HuH-7.5 (cell line): ENCODE measurements at places on chromosomes 3 and 15.

DNA sequence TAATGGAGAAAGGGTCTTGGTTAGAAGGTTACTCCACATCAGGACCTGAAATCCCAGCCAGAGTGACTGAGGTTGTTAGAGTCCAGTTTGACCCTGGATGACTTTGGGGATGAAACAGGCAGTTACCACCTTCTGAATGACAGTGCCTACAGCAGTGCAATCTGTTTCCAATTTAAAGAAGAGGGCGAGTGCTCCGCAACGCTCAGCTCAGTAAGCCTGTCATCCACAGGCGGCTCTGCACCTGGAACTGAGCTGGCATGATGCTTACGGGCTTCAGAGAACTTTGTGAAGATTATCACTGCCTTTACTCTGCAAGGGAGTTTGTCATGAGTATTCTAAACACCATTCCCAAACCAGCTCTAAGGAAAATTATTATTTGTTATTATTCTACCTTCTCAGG, 127.7 kb upstream of the SLC24A5 start:
- DNase-seq = no peak

DNA sequence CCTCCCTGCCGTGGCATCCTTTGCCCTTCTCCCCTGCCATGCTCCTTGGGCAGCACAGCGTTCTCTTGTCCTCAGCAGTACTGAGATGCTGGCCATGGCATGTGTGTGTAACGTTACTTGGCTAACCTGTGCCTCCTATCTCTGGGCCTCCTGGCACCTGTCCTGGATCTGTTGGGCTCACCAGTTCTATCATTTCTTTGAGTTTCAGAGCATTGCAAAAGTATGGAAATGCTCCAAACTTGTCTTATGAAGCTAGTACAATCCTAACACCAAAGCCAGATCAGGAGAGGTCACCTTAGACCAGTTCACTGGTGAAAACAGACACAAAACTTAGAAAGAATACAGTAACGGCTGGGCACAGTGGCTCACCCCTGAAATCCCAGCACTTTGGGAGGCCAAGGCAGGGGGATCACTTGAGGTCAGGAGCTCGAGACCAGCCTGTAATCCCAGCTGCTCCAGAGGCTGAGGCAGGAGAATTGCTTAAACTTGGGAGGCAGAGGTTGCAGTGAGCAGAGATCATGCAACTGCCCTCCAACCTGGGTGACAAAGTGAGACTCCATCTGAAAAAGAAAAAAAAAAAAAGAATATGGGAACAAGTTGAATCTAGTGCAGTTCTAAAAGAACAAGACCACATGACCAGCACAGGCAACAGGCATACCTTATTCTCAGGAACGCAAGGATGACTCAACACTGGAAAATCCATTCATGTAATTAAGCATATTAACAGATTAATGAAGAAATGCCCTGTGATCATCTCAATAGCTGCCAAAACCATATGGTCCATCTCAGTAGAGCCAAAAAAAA, 62.4 kb upstream of the TRPM1 start:
- no peak for DNase-seq

- no peak for DNase-seq
These were observed 62.4 kb downstream of the C3orf80 start for GRCh38 chr3:160287666-160288065.

DNA sequence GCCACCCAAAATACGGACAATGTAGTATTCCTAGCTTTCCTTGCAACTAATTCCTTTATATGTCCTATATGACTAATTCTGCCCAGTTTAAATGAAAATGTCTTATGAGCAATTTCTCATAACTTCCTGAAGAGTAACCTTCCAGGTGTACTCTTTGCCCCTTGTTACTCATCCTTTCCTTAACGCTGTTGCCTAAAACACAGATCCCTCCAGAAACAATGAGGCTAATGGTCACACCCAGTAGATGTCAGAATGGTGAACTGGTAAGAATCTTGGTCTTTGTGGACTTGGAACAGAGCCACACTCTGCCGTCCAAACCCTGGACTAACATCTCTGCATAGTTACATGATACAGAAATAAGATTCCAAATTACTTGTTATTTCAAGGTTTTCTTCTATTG, 497.9 kb downstream of the IGSF11 start:
- DNase-seq = no peak

- no peak for DNase-seq
These were observed 103.1 kb upstream of the MRPL3 start for GRCh38 chr3:131605916-131606315.

DNA sequence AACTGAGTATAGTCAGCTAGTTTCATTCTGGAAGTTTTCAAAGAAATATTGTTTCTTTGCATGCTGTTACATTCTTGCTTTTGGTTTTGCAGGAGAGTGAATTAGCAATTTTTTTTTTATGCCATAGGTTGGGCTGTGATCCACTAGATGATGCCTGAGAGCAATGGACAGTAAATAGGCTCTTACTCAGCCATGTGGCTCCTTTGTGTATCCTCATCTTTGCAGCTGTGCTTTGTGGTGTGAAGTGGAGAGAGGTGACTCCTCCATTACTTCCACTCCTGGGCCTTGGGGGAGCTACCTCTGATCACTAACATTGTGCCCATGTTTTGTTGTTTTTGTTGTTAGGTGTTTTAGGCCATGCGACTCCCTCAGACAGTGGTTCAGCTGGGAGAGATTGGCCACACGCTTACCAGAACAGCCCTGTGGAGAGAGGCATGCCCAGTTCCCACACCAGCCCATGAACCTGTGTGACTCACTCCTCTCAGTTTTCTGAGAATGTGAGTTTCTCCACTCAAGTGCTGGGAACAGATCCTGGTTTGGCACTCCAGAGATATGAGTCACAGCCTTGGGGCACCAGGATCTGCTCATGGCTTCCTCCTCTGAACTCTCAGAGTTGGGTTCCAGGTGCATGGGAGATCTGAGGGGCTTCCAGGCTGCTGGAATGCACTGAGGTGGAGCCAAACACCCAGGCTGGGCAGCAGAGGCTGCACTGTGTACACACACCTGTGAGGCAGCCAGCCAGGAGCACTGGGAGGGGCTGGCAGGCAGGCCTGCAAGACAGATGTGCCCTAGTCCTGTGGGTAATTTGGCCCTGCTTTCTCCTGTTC, 785.3 kb downstream of the ROBO2 start:
- no peak for DNase-seq

GRCh38 chr3:62367763-62368195, 5.6 kb downstream of the FEZF2 start:
- DNase-seq = no peak
